Left lung (tissue), 14 donors: ENCODE measurements at places on chromosomes 3 and 15.

DNA sequence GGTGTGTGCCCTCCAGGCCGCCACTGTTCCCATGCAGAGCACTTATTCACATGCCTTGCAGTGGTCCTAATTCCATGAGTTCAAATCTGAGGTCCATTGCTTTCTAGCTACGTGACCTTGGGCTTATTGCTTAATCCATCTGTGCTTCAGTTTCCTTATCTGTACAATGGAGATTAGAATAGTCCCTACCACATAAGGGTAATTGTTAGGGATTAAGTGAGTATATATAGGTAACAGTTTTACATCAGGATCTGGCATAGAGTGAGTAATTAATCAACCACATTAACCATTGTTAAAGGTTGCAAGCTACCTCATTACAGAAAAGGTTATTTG, 7.6 kb downstream of the CPN2 start:
- no peak for DNase-seq

GRCh38 chr15:73308305-73308704, 60.5 kb downstream of the HCN4 start:
- no peak for DNase-seq

- DNase-seq: no peak
These were observed 97.8 kb downstream of the DNAH12 start for GRCh38 chr3:57446318-57446841.

- DNase-seq: peak; percentile 58
These were observed 425.8 kb downstream of the ERC2 start for GRCh38 chr3:56042326-56042951.

- no peak for DNase-seq
These were observed 76.2 kb downstream of the STAG1 start for GRCh38 chr3:136676009-136676408.

GRCh38 chr3:129005526-129006303, 4.6 kb downstream of the EFCC1 start:
- no peak for DNase-seq

DNA sequence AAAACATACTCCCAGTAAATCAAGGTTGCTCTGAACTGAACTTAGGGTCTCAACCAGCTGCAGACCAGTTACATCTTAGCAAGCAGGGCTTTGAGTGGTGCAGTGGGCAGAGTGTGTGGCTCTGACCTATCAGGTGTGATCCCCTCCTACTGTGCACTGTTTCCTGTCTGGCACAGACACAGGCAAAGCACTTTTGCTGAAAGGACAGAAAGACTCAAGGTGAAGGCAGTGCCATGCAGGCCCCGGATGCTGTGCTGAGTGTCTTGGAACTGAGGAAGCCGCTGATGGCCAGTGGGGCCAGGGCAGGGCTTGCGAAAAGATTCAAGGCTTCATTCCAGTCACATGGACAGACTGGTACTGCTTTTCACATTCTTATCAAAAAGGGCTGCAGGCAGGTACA, 85.2 kb downstream of the CACNA1D start:
- DNase-seq: no peak

DNA sequence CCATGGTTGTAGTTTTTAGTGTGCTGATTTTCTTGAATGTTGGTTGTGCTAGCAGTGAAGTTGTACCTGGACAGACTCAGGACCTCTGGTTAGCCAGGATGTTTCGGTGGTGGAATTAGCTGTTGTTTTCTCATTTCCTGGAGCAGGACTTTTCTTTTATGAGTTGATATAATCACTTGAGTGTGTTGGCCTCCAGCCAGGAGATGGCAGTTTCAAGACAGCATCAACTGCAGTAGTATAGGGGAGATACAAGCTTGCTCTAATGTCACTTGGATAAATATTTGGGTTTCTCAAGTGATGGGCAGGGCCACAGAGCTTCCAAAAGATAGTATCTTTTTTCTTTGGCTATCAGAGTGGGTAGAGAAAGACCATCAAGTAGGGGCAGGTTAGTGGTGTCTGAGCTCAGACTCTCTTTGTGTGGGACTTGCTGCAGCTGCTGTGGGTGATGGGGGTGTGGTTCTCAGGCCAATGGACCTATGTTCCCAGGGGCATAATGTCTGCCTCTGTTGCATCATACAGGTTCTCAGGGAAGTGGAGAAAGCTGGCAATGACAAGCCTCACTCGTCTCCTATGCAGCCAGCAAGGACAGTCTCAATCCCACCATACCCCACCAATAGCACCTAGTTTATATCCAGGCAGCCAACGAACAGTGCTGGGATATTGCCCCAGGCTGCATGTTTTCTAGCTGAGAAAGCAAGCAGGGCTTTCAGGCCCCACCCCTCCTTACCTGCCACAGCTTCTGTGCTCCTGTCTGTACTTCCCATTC, 14.6 kb upstream of the OR5K2 start:
- no peak for DNase-seq

DNA sequence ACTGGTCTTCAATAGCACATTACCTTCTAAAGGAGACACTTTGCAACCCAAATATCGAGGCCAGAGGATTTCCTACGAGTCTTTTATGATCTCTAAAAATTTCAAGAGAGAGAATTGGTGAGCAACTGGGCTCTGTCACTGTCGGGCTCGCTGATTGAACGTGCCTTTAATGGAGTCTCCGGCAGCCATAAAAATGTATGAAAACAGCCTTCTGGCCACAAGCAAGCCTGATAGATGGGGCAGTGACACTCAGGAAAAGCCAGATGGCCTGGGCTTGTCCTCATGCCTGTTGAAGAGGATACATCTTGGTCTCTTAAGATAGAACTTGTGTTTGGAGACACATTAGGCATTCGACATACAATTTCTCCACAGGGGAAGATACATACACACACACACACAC, 419.5 kb upstream of the PROK2 start:
- no peak for DNase-seq

DNA sequence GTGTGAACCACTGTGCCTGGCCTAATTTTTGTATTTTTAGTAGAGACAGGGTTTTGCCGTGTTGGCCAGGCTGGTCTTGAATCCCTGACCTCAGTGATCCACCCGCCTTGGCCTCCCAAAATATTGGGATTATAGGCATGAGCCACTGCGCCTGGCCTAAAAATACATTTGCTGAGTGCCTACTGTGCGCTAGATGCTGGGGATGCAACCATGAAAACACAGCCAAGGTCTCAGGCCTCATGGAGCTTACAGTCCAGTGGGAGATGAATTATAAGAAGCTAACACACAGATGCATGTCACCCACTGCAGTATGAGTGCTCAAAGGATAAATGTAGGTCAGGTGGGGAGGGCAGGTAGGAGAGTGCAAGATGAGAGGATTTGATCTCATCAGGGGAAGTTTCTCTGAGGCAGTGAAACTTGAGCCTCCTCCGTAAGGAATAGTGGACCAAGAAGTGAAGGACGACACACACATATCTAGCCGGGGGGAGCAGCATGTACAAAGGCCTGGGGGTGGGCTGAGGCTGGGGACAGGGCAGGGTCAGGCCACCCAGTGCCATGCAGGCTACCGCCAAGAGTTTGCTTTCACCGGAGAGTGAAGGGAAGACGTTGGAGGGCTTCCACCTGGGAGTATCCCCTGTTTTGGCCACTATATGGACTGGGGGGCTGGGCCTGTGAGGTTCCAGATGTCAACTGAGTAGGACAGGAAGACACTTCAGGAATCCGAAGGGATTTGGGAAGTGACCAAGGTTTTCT, 24.3 kb downstream of the IRAK2 start:
- DNase-seq: no peak

DNA sequence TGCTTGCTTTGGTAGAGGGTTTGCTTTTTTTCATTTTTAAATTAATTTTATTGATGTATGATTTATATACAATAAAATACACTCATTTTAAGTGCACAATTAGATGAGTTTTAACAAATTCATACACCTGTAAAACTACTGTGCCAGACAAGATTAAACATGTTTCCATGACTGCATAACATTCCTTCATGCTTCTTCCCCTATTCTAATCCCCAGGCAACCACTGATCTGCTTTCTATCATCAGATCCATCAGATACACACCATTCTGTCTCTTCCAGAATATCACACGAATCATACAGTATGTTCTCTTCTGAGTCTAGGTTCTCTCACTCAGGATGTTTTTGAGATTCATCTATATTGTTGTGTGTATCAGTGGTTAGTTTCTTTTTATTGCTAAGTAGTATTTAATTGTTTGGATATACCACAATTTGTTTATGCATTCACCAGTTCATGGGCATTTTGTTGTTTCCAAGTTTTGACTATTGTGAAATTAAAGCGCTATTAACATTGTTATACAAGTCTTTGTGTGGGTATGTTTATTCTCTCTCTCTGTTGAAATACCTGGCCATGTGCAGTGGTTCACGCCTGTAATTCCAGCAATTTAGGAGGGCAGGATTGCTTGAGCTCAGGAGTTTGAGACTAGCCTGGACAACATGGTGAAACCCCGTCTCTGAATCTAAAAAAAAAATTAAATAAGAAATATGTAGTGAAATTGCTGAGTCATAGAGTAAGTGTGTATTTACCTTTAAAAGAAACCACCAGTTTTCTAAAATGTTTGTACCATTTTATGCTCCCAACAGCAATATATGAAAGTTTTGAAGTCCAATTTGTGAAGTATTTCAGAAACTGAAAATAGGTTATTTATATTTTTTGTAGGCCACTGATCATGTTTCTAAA, 7.0 kb upstream of the TFG start:
- no peak for DNase-seq

DNA sequence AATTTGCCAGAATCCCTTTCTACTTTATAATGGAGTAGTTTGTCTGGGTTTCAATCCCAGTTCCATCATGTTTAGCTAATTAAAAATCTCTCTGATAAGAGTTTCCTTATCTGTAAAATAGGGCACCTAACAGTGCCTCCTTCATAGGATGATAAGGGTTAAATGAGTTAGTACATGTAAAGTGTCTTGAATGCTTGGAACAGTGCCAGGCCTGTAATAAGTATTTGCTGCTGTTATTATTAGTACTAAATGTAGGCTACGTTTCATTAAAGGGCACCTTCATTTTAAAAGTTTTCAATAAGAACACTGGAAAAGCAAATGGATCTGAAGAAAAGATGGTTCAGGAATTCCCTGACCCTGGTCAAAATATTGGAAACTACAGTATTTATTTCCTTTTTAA, 11.8 kb upstream of the SLC2A2 start:
- DNase-seq: no peak

DNA sequence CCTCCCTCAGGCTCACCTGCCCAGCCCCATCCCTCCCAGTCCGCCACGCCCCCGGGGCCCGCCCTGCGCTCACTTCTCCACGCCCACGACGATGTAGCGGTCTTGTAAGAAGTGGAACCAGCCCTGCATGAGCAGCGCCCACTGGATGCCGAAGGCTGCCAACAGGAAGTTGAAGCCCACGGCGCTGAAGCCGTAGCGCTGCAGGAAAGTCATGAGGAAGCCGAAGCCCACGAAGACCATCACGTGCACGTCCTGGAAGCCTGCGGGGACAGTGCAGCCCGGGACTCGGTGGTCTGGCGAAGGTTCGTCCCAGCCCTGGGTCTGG, 9.7 kb downstream of the RHCG start:
- DNase-seq: no peak

- DNase-seq: no peak
These were observed 151.4 kb downstream of the SCAPER start for GRCh38 chr15:76753771-76754170.

DNA sequence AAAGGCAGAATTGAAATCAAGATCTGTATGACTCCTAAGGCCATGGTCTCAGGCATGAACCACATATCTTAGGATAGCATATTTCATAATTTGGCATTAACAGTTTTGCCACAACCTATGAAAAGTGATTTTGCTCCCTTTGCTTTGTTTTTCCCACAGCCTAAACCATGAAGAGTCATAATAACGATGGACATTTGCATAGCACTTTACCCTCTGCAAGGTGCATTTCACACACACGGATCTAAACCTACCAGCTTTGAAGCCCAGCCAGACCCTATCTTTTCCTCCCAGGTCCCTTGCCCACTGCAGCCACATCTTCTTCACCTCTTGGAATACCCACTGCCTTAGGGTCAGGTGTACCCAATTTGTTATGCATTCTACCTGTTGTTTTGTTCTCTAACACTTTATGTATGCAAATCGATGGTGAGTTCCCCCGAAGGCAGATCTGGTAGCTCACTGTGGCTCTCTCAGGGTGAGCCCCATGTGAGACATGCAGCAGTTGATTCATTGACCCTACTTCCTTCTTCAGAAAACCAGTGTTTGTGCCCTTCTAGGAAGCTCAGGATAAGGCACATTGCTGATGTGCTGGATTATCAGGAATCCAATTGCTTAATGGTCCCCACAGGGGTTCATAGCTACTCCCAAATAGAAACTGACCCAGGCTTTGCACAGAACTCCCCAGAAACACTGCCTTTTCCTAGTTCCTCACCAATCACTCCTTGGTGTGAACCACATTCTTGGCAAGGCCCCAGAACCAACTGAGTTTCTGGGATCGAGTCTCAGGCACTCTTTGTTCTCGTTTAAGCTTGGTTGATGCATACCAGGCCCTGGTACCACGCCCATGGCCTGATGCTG, 8.7 kb downstream of the ARHGAP31 start:
- no peak for DNase-seq

GRCh38 chr3:81255463-81255862, 506.0 kb downstream of the GBE1 start:
- DNase-seq: no peak

DNA sequence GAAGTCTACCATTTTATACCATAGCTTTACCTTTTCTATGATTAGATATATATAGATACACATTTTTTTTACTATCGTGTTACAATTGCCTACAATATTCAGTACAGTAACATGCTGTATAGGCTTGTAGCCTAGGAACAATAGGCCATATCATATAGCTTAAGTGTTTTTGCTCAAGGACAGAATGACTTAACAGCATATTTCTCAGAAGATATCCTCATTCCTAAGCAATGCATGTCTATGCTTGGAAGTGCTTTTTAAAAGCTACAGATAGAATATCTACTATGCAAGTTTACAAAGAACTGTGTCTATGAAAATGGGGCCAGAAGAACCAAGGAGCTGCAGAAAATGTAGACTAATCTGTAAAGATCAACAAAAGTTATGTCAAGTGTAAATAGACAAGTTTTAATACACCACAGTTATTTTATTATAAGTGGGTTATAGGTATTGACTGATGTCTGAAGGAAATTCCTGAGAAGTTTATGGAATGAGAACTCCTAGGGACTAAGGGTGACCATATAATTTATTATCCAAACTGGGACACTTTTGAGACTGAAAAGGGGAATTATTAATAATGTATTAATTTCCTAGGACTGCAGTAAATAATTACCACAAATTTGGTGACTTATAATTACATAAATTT, 138.7 kb upstream of the TGFBR2 start:
- no peak for DNase-seq

DNA sequence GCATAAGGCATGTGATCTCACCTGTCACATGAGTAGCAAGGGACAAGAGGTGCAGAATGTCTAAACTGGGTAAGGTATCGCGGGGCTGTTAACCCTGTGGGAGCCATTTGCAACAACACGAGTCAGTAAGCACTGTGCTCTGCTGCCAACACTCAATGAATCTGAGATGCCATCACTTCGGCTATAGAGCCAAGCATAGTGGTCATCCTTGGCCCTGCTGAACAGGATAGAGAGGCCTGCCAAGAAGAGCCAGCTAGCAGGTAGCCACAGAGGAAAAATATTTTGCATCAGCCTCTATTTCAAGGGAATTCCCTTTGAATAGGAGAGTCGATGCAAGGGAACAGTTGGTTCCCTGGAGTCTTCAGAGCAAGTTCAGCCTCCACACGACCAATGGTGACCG, 137.8 kb downstream of the NTRK3 start:
- no peak for DNase-seq

- no peak for DNase-seq
These were observed 8.8 kb downstream of the NECTIN3 start for GRCh38 chr3:111080413-111080812.
